Gastrocnemius medialis (tissue), 4 donors: ENCODE measurements at places on chromosomes 2 and 18. TPM values are rescaled to one million over a fixed set of nuclear protein-coding genes. Genes with fewer than 3 reads are reported as not detected.

ALLC gene
- total RNA-seq = not detected

- H3K4me3 ChIP-seq = peak overlapping the region; percentile 11
- peaks cover 41% of the 10 kb centered on the region for H3K4me1 ChIP-seq
- H3K27me3 ChIP-seq = no peaks in the 10 kb centered on the region
- peak overlapping the region; percentile 81 for H3K27ac ChIP-seq
Observed at GRCh38 chr18:58578835-58579560, 49.9 kb downstream of the ALPK2 start.

- no peaks in the 10 kb centered on the region for H3K27me3 ChIP-seq
- H3K27ac ChIP-seq = no peak overlapping the region
- no peaks in the 10 kb centered on the region for H3K36me3 ChIP-seq
- no peak overlapping the region for H3K4me3 ChIP-seq
Observed at GRCh38 chr2:13009027-13009642, 292.4 kb downstream of the TRIB2 start.

- H3K27me3 ChIP-seq = no peaks in the 10 kb centered on the region
- no peaks in the 10 kb centered on the region for H3K36me3 ChIP-seq
- H3K27ac ChIP-seq = no peak overlapping the region
Observed at GRCh38 chr2:181955010-181955409, 30.6 kb upstream of the PPP1R1C start.
